Mesenteric fat pad (tissue), 1 donor: ENCODE measurements at places on chromosomes 12 and 14. TPM values are rescaled to one million over a fixed set of nuclear protein-coding genes. Genes with fewer than 3 reads are reported as not detected.

DNA sequence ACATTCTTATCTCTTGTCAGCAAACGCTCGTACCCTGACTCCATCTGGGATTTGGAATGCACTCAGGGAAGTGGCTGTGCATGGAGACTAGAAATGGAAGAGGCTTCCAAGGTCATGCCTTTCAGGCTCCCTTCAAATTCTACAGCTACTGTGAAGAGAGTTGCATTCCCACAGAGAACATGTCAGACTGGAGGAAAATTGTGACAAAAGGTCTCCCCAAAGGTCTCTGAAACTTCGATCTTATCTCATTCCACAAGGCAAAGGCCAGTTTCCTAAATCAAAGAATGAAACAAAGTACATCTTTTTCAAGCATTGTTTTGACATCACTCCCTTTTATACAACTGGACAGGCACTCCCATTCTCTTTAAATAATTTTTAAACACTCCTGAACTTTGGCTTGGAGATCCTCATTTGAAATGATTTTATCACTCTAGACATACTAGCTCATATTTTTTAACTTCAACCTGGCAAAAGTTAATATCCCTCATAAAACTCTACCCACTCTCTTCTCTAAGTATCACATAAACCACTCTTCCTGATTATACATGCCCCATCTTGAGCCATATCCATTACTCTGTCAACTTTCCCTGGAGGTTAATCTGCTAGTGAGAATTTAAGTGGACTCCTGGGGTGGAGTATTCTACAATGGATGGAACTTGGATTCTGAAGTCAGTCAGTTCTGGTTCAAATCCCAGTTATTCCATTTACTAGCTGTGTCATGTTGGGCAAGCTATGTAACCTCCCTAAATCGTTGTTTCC, 218.1 kb upstream of the HMGA2 start:
- DNase-seq = no peak

CMKLR1 gene
- 26.0 TPM for total RNA-seq

DNA sequence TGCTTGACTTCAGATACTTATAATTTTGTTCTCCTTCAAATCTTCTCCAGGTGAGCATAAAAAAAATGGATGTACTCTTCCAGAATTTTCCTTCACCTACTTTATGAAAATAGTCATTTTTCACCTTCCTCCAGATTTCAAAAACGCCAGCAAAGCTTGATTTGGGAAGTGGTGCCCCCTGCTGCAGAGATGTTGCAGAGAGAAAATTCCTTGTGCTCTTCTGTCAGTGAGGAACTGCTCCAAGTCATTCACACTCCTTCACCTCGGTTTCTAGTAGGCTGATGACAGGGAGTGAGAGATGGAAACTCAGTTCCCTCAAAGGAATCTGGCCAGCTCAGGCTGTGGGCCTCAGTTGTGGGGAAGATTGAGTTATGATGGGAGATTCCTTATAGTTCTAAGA, 24.2 kb upstream of the RNASE3 start:
- DNase-seq = no peak

GUCY2C gene
- total RNA-seq = not detected

OTOGL gene
- not detected for total RNA-seq

DNA sequence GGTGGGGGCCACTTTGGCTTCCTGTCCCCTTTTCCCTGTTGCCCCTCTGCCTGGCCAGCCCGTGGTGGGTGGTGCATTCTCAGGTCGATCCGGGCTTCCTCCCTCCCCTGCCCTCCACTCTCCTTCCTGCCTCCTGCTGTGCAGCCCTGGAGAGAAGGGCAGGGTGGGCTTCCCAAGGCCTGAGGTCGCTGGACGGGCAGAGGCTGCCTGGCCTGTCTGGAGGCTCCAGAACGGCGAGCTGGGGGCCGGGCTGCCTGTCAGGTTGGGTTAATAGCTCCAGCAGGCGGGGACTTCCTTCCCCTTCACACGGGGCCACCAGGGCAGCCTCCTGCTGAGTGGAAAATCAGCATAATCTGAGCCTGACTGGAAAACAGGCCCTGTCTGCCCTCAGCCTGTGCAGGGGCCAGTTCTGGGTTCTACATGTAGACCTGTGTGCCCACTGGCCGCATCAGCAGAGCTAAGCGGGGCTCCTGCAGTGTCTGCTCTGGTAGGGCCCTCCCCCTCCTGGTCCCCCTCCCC, 11.3 kb downstream of the KIF26A start:
- no peak for DNase-seq

DNA sequence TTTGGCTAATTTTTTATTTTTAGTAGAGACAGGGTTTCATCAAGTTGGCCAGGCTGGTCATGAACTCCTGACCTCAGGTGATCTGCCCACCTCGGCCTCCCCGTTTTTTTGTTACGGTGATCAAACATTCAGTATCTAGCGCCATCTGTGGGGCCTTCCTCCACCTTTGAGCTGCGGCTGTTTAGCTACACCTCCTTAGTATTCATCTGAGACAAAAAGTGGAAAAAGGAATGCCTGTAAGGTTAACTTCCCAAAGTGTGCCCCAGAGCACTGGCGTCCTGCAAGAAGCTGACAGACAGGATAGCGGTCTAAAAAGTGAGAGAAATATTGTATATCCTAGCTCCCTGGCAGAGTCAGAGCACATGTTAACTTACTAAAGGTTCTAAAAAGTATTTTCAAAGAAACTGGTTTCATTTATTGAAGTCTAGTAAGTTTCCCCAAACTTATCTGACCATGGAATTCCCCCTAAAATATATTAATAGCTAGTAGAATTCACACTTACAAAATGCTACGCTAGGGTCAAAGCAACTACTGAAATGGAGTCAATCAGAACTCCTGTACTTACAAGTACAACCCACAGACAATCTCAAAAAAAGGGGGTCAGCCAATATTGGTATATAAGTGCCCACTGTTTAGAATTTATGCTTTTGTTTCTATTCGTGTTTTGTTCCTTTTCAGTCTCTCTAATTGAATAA, 59.1 kb downstream of the DUSP16 start:
- no peak for DNase-seq

CRIP2 gene
- 82.8 TPM for total RNA-seq

SLC2A3 gene
- total RNA-seq = 238 TPM

RASSF8 gene
- total RNA-seq = 47.0 TPM

- no peak for DNase-seq
Measured at GRCh38 chr14:81396113-81396512, 4.0 kb downstream of the STON2 start.

DNA sequence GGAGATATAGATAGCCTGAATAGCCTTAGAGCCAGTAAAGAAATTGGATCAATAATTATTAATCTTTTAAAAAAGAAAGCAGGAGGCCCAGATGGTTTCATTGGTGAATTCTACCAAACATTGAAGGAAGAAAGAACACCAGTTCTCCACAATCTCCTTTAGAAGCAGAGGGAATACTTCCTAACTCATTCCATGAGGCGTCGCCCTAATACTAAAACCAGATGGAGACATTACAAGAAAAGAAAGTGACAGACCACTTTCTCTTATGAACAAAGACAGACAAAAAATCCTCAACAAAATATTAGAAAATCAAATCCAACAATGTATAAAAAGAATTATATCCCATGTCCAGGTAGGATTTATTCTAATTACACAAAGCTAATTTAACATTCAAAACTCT, 362.6 kb downstream of the BCAT1 start:
- DNase-seq = no peak

NFKBIA gene
- 418 TPM for total RNA-seq

DNA sequence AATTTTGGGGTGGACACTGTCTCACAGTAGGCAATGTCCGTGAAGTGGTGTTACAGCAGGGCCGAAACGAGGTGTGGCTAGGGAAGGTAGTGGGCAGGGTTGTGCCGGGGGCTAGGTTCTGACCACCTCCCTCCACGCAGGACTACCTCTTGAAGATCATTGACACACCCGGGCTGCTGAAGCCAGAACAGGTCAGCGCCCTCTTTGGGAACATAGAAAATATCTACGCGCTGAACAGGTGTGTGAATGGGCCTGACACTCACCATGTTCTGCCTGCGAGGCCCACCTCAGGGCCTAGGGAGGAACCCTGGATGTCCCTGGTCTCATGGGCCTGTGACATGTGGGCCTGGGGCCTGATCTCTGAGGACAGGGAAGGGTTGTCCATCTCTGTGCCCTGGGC, 24.6 kb downstream of the PLEKHG3 start:
- no peak for DNase-seq

STX2 gene
- 29.7 TPM for total RNA-seq

DNA sequence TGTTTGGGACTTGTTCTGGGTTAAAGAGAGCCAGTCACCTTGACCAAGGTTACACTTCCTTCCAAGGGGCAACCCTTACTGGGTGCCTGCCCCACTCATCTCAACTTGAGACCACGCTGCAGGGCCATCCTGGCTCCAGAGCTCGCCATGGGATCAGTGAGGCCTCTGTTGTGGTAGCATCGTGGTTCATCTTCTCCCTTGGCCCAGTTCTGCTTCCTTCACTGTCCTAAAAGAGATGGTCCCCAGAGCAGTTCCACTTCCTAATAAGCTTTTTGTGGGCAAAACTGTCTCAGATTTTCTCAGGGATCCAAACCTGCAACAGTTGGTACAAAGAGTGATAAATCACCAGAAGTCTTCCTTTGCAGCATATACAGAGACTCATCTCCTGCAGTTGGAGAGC, 165.9 kb upstream of the TMEM260 start:
- no peak for DNase-seq

GRCh38 chr12:25784669-25785068, 173.8 kb upstream of the RASSF8 start:
- DNase-seq = no peak

DNA sequence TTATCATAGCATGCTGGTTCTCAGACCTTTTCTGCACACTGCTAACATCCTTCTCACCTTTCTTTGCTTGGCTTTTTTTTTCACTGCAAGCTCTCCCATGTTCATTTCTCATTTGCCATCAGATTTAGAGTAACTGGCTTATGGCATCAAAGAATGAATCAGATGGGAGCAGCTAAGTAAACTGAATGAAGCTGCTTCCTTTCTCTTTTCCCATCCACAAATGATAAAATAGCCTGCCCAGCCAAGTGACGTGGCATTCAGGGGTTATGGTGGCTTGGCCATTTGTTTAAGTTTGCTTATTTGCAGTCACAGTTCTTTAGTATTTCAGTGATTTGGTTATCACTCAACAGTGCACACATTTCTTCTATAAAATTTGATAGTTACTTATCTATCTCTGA, 708.6 kb downstream of the DIO2 start:
- no peak for DNase-seq

CCDC196 gene
- not detected for total RNA-seq

- no peak for DNase-seq
Measured at GRCh38 chr12:113329022-113329790, 5.7 kb downstream of the SLC8B1 start.

DNA sequence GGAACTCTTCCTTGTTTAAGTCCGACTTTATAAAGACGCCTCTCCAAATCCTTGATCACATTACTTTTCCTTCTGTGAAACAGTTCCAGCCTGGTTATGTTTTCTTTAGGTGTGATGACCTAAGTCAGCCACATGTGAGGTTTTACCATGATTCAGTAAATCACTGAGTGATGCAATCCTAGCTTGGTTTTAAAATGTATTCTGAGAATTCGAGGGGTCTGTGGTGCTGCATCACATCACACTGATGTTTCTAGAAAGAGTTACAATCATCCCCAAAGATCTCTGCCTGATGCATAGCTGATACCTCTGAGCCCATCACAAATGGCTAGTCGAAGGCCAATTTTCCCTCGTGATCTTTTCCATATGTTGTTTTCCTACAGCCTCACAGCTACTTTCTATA, 152.7 kb downstream of the ANO2 start:
- DNase-seq = no peak

DNA sequence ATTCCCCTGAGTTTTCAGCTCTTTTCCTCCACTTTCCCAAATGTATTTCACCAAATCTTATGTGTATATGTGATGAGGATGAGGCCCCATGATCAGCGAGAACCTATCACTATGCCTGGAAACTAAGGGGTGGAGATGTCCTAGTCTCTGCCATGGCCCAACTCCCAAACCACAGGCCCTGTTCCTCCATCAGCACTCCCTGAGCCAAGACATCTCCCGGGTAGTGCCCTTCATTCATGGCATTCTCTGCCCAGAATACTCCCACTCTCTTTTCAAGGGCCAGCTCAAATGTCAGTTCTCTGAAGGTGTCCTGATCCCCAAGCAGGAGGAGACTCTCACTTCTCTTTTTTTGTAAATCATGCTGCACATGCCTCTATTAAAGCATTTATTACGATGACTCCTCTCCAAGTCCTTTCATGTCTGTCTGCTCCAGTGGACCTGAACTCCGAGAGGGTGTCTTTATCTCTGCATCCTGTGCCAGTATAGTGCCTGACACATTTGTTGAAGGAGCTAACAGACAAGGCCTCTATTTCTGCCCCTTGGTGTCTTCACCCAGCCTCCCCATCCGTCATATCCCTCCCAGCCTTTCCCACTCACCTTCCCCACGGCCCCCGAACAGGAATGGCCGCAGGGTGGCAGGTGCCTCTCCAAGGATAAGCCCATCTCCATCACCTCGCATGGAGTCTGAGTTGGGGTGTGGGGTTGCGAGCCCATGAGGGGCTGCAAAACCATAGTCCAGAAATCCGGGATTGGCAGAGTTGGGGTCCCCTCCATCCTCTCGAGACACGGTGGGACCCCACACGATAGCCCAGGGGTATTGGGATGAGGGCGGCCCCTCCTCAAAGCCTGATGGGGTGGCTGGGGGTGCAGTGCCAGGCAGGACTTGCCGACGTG, 3.7 kb downstream of the PIANP start:
- DNase-seq = no peak

CRY1 gene
- total RNA-seq = 14.8 TPM

NANOG gene
- 0.35 TPM for total RNA-seq

DNA sequence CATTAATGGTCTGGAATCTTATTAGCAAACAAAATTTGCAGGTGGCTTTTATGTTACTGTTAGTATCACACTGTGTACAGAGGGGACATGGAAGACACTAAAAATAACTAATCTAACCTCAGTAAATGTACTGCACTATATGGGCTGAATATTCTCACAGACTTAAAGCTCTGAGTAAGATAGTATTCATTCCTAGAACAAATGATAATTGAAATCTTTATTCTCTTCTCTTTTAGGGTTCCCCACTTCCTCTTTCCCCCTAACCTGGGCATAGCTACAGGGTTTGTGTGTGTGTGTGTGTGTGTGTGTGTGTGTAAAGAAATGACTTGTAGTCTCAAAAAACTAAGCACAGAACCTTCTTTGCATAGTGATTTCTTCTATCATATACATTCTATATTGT, 21.4 kb upstream of the HECTD1 start:
- DNase-seq = no peak

- DNase-seq = no peak
Measured at GRCh38 chr12:89984846-89985245, 276.2 kb upstream of the ATP2B1 start.

- DNase-seq = no peak
Measured at GRCh38 chr14:68981139-68981538, 2.0 kb upstream of the ACTN1 start.

DNA sequence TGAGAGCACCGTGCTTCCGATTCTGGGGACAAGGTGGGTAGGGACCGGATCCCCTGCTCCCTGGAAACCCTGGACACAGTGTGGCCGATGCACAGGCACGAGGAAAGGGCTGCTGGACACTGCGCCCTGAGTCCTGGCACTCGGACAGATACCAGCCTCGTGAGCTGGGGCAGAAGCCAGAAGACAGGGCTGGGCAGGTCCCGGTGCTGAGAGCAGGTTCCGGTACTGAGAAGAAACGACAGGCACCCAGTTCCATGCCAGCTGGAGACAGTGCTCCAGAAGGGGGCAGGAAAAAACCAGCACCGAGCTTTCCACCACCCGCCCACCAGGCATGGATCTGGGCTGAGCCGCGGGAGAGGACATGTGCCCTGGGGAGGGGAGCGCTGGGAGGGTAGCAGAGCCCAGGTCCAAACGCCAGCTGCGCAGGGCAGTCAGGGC, 6.5 kb downstream of the XRCC3 start:
- DNase-seq = no peak

- DNase-seq = no peak
Measured at GRCh38 chr12:70045036-70045435, 198.2 kb upstream of the CNOT2 start.

- no peak for DNase-seq
Measured at GRCh38 chr14:88592031-88592430, 29.2 kb downstream of the ZC3H14 start.

PRMT5 gene
- 54.8 TPM for total RNA-seq
